Putamen (tissue), 1 donor: ENCODE measurements at places on chromosomes 11 and 22.

DNA sequence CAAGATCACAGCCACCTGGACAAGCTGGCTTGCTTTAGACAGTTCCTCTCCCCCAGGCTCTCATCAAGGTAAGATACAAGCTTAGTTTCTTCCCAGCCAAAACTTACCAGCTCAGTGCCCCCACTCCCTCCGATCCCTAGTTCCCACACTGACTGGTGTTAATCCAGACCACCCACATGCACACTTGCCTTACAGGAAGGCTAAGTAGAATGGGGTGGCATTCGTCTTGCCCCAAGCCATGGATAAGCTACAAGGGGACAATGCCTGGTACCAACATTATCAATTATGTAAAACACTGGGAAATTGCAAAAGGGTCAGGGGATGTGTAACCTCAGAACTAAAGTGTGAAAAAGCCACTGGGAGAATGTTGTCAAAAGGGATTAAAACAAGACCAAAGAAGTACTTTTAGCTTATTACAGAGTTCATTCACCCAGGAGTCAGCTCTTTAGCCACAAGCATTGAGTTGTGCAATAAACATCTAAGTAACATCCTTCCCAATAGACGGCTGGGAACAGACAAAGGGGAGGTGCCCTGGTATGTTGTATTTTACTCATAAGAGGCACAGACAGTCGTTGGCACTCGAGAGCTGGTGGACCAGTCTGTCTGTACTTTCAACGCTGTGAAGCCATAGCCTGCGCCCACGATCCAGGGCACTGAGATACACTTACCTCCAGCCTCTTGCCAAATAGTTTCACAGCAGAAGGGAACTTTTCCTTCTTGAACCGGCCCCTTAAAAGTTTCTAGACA lies 1.1 kb downstream of the DHCR7 start:
- DNase-seq, result no peak

- no peak for DNase-seq
Observed at GRCh38 chr11:71193431-71193830, 58.9 kb downstream of the SHANK2 start.

DNA sequence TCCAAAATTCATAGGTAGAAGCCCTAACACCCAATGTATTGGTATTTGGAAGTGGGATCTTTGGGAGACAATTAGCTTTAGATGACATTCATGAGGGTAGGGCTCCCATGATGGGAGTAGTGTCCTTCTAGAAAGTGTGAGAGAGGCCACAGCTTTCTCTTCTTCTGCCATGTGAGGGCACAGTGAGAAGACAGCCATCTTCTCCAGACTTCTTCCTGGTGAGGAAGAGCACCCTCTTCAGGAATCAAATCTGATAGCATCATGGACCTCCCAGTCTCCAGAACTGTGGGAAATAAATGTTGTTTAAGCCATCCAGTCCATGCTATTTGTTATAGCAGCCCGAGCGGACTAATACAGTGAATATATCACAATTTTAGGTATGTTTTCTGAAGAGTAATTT lies 96.9 kb downstream of the CNTN5 start:
- no peak for DNase-seq

DNA sequence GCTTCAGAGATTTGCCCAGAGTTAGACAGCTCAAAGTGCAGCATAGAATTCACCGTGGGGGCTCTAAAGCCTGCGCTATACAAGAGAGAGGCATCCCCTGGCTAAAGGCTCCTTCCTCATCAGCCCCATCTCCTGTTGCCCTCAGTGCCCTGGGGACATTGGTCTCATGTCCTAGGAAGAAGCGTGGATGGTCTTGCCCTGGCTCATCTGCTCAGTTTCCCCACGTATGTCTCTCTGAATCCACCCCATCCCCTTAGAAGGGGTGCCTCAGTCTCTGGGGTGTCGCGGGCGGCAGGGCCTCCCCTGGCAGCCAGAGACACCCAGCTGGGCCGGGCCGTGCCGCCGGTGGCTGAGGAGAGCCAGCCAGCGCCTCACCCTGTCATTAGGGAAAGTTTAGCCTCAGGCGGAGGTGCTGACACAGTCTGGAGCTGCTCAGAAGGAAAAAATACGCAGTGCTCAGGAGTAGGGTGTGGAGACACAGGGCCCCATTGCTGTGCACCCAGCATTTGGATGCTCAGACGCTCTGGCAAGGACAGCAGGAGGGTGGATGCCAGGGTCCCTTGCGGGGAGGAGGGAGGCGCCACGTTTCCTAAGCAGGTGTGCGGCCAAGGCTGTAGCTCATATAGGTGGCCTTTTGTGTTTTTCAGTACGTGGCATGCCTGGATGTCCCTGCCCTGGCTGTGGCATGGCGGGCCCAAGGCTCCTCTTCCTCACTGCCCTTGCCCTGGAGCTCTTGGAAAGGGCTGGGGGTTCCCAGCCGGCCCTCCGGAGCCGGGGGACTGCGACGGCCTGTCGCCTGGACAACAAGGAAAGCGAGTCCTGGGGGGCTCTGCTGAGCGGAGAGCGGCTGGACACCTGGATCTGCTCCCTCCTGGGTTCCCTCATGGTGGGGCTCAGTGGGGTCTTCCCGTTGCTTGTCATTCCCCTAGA lies 1.3 kb downstream of the SLC39A13 start:
- DNase-seq, result no peak

DNA sequence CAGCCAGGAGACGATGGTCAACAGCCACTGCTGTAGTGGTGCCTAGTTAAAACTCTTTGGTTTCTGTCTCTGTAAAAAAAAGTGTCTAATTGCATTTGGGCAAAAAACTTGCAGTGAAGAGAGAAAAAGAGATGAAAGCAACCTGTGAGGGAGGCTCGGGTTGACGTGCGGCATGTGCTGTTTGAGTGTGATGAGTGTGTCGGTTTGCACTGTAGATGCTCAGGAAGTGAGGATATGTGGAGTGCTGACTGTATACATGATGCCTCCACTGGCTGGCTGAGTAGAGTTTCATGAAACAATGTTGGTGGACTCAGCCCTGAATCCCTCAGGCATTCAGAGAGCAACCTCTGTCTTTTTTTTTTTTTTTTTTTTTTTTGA lies 4.3 kb upstream of the DGCR6L start:
- no peak for DNase-seq

DNA sequence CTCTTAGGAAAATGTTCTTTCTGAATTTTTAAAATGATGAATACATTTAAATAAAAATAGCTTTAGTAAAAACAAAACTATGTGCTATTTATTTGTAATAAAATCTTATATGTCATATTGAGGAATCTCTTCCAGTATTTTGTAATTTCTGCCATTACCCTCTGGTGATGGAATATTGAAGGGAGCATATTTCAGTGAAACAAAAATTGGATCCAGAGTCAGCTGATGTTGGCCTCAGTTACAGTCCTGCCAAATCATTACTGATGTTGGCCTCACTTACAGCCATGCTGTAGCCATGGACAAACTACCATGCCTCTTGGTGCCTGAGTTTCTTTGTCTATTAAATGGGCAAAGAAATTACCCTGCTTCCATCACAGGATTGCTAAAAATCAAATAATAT lies 133.2 kb downstream of the SLC1A2 start:
- no peak for DNase-seq

GRCh38 chr11:8060146-8060719 lies 20.8 kb upstream of the TUB start:
- no peak for DNase-seq
